Naive thymus-derived CD8-positive, alpha-beta T cell (primary cell): ENCODE measurements at places on chromosomes 1 and 21.

GRCh38 chr1:15702722-15703550, 18.8 kb downstream of the PLEKHM2 start:
- no peak for DNase-seq

- DNase-seq: no peak
Observed at GRCh38 chr1:53369034-53369750, 41.3 kb upstream of the LRP8 start.

DNA sequence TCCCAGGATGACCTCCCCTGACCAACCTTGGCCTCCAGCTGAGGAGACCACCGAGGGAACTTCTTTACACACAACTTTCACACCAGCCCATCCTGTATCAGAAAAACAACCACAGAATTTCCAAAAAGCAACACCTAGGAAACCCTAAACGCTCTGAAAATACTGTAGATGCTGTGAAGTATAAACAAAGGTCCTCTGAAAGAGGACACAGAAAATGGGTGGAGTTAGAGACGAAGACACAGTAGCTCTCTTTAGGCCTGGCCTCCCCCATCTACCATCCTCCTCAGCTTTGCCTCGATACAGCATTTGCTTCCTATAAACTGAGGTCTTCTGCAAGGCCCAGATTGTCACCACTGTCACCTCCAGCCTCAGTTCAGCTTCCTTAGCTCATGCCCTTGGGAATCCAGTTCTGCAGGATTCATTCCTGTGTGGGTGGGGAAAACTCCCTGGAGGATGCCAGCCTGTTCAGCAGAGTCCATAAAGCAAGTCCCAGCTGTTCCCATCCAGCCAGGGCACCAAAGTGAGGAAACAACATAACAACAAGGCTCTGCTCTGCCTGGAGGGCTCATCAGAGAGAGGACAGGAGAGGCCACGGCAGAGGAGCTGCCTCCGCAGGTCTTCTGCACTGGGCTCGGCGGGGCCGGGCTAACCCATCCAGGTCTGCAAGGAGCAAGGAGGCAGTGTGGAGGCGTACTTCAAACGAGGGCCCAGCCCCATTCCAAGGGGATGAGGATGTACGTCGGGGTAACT, 15.0 kb downstream of the PIK3C2B start:
- DNase-seq: no peak

DNA sequence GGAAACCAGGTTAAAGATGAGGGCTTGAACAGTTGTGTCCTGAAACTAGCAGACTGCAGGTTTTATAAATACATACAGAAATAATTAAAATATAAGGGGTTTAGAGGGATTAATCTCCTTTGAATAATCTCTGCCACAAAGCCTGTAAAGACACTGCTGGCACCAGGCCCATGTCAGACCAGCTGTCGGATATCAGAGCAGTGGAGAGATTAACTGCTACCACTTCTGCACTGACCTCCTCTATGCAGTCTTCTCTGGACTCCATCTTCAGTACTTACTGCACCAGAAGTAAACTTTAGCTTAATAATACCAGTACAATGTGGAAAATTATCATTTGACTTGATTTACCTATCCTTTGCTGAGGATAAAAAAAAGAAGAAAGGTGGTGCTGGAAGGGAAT, 128.6 kb downstream of the LHX4 start:
- no peak for DNase-seq

- no peak for DNase-seq
Observed at GRCh38 chr1:212722270-212722957, 22.8 kb upstream of the BATF3 start.

GRCh38 chr1:190477762-190478148, at the start of gene BRINP3:
Gene BRINP3 (minus strand): TSS chr1:190477864.
- no peak for DNase-seq

GRCh38 chr1:82491301-82492048, 690.7 kb downstream of the ADGRL2 start:
- DNase-seq: no peak

DNA sequence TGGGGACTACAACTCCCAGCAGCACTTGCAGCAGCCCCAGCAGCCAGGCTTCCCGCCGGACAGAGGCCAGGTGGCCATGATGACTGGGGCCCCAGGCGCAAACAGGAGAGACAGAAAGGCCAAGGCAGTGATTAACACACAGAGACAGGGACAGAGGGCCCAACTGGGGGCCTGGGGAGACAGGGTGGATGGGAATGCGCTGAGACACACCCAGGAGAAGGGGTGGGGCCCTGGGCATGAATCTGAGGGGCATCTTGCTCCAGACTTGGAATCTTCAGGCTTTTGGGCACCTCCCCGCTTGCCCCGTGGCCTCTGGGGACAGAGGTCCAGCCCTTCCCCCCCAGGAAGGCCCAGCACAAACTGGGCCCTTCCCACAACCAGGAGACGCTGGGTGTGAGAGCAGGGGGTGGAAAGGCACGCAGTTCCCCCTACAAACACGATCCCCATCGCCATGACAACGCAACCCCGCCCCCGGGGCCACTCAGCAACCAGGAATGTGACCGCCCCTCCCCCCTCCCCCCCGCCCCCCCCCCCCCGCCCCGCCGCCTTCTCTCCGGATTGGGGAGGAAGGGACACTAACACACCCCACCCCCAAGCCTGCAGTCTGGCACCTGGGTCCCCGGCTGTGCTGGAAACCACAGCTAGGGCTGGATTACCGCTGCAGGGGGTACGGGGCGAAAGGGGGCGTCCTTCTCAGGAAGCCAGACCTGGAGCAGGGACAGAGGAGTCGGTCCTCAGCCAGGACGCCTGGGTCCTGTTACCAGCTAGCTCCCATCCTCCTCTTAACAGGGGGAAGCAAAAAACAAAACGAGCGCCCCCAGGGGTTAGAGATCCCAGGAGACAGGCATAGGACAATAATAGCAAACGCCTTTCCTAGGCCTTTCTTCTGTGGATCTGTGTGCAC, 4.5 kb downstream of the HDGF start:
- peak; percentile 85 for DNase-seq

- no peak for DNase-seq
Observed at GRCh38 chr1:169196161-169196560, 89.7 kb downstream of the ATP1B1 start.

DNA sequence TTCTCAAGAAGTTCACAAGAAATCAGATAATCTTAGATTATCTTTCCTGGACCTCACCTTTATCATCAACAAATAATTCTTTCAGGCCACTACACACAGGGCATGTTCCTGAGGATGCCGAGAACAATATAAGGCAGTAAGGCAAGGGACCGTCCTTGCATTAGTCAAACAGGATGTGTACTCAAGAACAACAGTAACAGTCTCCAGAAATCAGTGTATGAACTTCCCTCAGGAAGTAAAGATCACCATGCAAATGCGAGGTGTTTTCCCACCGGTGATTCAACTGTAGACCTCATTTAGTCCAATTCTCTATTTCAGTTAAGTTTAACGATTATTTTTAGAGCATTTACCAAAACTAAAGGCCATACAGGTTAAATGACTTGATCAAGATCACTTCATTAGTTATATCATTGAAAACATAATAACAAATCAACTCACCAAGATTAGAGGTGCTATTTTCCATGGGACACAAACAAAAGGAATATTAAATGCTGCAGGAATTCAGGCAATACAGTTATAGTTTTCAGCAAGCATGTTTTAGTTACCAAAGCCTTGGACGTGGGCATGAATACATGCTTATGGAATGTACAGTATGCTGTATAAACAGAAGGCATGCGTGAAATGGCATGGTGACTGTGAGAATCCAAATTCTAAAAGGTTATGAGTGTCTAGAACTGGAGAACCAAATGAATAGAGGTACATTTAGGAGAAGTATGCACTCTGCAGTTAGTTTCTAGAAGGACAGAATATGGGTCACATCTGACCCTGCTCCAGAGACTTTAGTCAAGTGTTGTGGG, 145.2 kb downstream of the TNR start:
- no peak for DNase-seq

- no peak for DNase-seq
Observed at GRCh38 chr1:81472387-81472786, 328.3 kb upstream of the ADGRL2 start.

DNA sequence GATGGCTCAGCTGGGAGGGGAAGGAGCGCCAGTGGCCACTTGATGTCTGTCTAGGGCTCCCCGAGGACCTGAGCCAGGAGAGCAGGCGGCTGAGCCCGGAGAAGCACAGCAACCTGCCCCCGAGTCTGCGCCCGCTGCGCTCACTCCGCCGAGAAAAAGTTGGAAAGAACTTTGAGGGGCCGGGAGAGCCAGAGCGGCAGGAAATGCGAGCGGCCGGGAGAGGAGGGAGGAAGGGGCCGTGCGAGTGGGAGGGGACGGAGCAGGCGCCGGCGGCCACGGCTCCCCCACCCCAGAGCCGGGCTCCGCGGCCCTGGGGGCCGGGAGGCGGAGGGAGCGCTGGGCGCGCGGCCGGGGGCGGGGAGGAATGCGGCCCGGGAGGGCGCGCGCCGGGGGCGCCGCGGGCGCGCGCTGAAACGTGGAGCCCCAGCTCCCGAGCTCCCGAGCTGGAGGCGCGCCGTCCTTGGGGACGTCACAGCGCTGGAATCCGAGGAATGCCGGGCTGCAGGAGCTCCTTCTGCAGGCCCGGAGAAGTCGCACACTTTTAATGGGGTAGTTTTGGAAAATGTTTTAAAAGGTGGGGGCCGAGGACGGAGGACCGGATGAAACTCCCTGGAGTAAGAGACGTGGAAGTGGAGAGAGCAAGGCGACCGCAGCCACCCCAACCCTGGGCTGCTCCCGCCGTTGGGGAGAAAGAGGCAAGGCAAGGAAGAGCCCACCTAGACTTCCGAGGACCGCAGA, at the start of gene PTPN14:
Gene PTPN14, minus strand, starts transcription at position 167 of the 738 bp plus-strand sequence. CDS start 86,799 bp downstream, outside the sequence.
- no peak for DNase-seq

- peak; percentile 30 for DNase-seq
Observed at GRCh38 chr1:46131712-46132528, 509 bp downstream of the PIK3R3 start.

DNA sequence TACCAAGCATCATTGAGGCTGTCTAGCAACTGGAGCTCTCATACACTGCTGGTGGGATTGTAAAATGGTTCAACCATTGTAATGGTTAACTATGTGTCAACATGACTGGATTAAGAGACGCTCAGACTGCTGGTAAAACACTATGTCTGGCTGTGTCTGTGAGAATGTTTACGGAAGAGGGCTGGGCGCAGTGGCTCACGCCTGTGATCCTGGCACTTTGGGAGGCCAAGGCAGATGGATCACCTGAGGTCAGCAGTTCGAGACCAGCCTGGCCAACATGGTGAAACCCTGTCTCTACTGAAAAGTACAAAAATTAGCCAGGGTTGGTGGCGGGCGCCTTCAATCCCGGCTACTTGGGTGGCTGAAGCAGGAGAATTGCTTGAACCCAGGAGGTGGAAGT, 4.8 kb upstream of the FCRLA start:
- DNase-seq: no peak

GRCh38 chr21:41964171-41964570, 10.4 kb upstream of the C2CD2 start:
- no peak for DNase-seq

DNA sequence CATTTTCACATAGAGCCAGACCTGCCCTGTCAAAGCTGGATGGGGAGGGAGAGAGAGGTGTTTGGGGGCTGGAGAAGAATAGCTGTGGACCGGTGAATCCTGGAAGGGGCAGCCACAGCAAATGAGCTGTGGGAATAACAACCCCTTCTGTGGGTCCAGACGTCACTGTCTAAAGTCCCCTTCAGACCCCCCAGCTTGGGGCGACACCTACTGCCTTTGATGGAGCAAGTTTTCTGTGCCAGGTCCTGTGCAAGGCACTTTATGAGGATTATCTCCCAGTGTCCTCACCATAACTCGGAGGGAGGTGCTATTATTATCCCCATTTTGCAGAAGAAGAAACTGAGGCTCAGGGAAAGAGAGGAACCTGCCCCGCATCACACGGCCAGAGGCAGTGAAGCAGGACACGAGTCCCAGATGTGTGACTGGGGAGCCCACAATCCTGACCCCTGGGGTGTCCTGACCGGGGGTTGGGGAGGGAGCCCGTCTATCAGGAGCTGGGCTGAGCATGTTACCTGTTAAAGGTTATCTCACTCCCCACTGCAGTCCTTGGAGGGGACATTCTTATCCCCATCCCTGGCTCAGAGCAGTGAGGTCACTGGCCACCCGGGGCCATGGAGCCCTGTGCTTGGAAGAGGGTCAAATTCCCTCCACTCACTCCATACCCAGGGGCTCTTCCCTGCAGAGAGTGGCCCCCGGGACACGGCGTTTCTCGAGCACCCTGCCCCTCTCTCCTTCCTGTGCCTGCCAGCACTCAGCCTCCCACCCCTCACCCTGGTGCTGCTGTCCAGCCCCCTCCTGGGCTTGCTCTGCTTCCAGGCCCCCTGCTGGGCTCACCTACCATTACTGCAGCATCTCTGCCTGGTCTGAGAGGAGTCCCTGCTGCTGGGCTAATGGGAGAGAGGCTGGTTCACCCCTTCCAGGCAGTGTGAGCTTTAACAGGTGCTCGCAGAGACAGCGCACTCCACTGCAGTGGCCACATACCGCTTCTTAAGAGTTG, 132.9 kb downstream of the PTPRU start:
- no peak for DNase-seq

- DNase-seq: no peak
Observed at GRCh38 chr1:63668298-63668697, 75.1 kb downstream of the PGM1 start.

GRCh38 chr1:209368864-209369598, 214.5 kb upstream of the CAMK1G start:
- DNase-seq: no peak

DNA sequence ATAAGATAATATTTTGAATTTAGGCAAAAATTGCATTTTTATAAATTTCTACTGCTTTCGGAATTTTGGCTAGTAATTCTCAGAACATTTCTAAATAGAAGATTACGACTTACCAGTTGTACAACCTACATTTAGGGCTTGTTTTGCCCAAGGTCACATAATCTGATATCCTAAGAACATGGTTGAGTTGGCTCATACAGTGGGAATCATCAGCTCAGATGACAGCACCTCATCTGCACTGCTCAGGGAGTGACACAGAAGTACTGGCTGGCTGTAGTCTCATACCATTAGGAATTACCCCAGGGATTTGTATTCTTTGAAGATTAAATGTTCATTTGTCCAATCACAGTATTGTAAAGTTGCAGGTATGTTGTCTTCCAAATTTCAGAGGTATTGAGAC, 217.6 kb downstream of the ADGRL2 start:
- no peak for DNase-seq

DNA sequence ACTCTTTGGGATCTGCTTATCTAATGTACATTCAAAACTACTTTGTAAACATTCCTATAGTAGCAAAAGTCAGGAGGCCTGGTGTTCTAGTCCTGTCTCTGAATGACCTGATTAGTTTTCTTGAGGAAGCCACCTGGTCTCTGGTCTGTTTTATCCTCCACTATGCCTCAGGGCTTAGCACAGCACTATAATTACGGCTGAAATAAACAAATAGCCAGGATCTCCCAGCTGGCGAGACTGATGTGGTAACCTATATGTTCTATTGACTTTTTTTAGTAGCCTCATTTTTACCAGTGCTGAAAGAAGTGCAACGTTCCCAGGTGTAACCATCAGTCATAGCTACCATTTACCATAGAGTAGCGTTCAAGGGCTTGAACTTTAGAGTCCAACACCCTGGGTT, 24.2 kb upstream of the RPL11 start:
- DNase-seq: no peak

GRCh38 chr1:226677027-226678020, 61.8 kb downstream of the ITPKB start:
- peak; percentile 83 for DNase-seq

GRCh38 chr1:162541619-162542141, 19.8 kb upstream of the UAP1 start:
- DNase-seq: no peak
